ENCODE measurements at places on chromosomes 5 and 9.

DNA sequence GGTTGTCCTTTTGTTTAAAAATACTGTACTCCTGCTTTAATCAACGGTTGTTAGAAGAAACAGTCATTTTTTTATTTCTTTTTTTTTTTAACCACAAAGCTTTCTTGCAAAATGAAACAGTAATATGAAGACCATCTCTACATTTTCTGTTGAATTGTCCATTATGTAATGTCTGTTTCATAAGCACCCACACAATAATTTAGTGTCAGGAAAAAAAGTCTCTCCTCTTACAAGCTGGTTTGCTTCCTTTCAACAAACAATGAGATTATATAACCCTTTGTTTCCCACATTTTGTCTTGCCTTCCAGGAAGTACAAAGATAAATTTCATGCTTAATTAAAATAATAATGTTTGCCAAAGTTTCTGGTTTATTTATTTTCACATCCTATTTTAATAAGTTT lies 16.7 kb downstream of the CTNNAL1 start:
- DNase-seq, result no peak

DNA sequence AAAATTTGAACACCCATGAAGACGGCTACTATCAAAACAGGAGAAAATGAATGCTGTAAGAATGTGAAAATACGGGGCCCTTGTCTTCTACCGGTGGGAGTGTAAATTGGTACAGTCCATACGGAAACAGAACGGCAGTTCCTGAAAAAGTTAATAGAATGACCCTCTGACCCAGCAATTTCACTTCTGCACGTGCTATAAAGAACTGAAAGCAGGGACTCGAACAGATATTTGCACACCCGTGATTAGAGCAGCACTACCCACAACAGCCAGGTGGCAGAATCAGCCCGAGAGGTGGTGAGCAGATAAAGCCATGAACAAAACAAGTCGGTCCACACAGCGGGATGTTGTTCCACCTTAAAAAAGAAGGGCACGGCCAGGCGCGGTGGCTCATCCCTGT lies 22.6 kb upstream of the SLC12A7 start:
- DNase-seq, result no peak

- no peak for DNase-seq
Observed at GRCh38 chr5:34047774-34048572, 5.0 kb upstream of the C1QTNF3 start.

DNA sequence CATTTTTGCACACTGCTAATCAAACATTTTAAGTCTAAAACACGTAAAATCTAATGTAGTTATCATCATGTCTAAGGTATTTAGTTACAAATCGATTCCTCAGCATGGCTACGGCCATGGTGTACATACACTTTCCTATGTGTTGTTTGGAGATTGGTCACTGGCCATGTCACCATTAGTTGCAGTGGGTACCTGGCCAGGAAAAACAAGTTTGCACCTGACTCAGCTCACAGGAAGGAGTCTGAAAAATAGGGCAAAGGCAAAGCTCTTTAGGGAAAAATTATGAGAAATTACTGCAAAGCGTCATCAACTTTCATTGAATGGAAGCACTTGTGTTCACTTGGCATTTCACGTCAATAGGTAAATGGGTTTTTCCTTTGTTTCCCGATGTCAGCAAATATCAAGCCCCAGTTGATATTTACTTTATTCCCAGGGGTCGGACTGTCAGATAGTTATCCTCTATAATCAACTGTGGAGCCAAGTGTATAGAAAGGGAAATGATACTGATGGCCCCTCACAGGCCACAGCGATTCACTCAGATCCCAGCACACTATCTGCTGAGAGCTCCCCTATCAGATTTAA lies 626.0 kb upstream of the ADAMTS16 start:
- DNase-seq, result no peak

Measured in stimulated activated CD4-positive, alpha-beta T cell treated with anti-CD3 and anti-CD28 coated beads, TNF-alpha, amount 100 ng/mL, for 1 hour (primary cell).